Neural progenitor cell (in vitro differentiated cells): ENCODE measurements at places on chromosomes 2 and 18. TPM values are rescaled to one million over a fixed set of nuclear protein-coding genes. Genes with fewer than 3 reads are reported as not detected.

The KCNIP3 gene
- total RNA-seq, result 0.64 and 1.1 TPM in 2 replicates

The PROKR1 gene
- total RNA-seq, result 1.8 and 2.1 TPM in 2 replicates

The PSMA8 gene
- total RNA-seq, result not detected in 2 replicates

The DLGAP1 gene
- 16.9 and 18.5 TPM in 2 replicates for total RNA-seq

The UGT1A4 gene
- total RNA-seq, result not detected in 2 replicates

GRCh38 chr2:174761837-174762236, 2.4 kb downstream of the CHRNA1 start:
- no peaks in the 10 kb centered on the region for H3K36me3 ChIP-seq
- H3K4me3 ChIP-seq, result no peak overlapping the region
- H3K27ac ChIP-seq, result no peak overlapping the region
- H3K4me1 ChIP-seq, result peaks cover 5% of the 10 kb centered on the region
- no peaks in the 10 kb centered on the region for H3K27me3 ChIP-seq

GRCh38 chr2:64837925-64838641, 151.1 kb upstream of the SLC1A4 start:
- no peak overlapping the region for H3K4me3 ChIP-seq
- H3K4me1 ChIP-seq, result peaks cover 30% of the 10 kb centered on the region
- no peaks in the 10 kb centered on the region for H3K27me3 ChIP-seq
- H3K27ac ChIP-seq, result no peak overlapping the region

DNA sequence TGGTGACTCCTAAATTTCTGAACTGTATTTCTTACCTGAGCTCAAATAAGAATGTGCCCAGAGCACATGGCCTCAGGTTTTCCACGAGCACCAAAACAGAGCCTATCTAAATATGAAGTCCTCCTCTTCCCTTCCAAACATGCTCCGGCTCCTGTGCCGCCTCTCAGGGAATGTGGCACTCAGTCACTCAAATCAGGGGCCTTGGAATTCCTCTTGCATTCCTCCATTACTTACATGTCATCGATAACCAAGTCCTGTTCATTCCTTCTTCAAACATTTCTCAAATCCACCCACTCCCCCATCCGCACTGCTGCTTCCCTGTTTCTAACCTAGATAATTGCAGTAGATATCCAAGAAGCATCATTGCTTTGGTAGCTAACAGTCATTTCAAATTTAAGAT, 151.4 kb downstream of the CHST9 start:
- H3K4me3 ChIP-seq, result no peak overlapping the region
- H3K4me1 ChIP-seq, result no peaks in the 10 kb centered on the region
- DNase-seq, result peak; percentile 18
- no peaks in the 10 kb centered on the region for H3K27me3 ChIP-seq
- H3K27ac ChIP-seq, result no peak overlapping the region

DNA sequence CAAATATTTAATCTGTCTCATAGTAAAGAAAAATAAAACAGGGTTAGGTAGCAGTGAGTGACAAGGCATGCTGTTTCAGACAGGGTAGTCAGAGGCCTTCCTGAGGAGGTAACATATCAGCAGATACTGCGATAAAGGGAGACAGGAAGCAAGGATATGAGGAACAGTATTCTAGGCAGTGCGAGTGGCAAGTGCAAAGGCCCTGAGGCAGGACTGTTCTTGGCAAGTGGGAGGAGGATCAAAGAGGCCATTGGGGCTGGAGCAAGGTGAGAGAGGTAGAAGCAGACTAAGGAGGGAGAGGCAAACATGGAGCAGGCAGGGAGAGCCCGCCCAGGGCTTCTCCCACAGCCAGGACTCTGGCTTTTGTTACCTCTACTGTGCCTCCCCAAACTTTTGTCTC, 33.6 kb downstream of the GAD1 start:
- no peaks in the 10 kb centered on the region for H3K27me3 ChIP-seq
- DNase-seq, result no peak
- no peaks in the 10 kb centered on the region for H3K4me1 ChIP-seq
- H3K36me3 ChIP-seq, result no peaks in the 10 kb centered on the region
- no peak overlapping the region for H3K4me3 ChIP-seq

GRCh38 chr2:121245120-121245820, 39.7 kb downstream of the TFCP2L1 start:
- no peaks in the 10 kb centered on the region for H3K4me1 ChIP-seq
- H3K4me3 ChIP-seq, result no peak overlapping the region
- H3K27me3 ChIP-seq, result no peaks in the 10 kb centered on the region
- no peaks in the 10 kb centered on the region for H3K36me3 ChIP-seq
- DNase-seq, result no peak

DNA sequence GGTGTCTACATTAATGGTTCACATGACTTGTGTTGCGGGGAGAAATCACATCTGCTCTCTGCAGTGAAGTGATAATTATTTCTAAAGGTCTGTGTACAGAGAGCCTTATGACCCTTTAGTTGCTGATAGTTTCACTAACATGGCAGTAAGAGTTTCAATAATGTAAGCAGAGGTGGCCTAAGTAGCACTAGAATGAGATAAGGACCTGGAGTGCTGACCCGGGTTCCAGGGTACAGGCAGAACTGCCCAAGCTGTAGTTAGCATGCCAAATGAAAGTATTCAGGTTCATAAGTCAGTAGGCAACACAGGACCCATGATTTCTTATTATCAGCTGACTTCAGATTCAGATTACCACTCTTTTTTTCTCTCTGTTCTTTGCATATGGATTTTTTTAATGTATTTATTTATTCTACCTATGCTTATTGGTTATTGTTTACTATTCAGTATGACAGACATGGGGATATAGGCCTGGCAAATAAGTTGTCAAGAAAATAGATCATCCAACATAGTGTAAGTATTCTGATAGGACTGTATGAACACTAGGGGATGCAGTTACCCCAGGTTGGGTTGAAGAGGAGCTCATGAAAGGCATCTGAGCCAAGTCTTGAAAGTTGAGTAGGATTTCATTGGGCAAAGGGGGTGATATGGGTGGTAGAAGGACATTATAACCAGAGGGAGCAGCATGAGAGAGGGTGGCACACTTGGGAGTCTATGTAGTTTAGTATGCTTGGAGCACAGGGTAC, 105.2 kb downstream of the CCDC85A start:
- H3K4me3 ChIP-seq, result no peak overlapping the region
- no peak for DNase-seq
- no peak overlapping the region for H3K27ac ChIP-seq
- no peaks in the 10 kb centered on the region for H3K36me3 ChIP-seq
- no peaks in the 10 kb centered on the region for H3K27me3 ChIP-seq

DNA sequence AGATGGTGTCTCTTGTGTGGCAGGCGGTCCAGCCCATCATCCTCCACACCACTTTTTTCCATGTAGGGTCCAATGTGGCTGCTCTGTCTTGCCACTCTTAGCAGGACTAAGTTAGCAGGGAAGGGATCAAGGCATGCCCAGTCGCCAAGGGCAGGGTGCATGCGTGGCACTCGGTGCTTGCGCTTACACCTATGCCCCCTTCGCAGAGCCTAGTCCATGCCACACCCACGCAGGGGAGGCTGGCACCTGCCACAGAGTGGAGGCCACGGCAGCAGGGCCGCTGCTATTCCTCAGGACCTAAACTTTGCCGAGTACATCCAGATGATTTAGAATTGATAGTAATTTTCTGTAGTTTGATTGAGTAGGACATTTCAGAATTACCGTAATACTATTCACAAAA, 59.5 kb downstream of the RALBP1 start:
- no peak overlapping the region for H3K4me3 ChIP-seq
- H3K4me1 ChIP-seq, result no peaks in the 10 kb centered on the region
- no peaks in the 10 kb centered on the region for H3K36me3 ChIP-seq
- no peak overlapping the region for H3K27ac ChIP-seq
- DNase-seq, result no peak
